ENCODE measurements at places on chromosomes 6 and 20.

GRCh38 chr20:15111654-15112053 is 774.2 kb upstream of the FLRT3 start:
- DNase-seq = no peak

- DNase-seq = no peak
Measured at GRCh38 chr6:32460528-32460927, 20.8 kb downstream of the HLA-DRA start.

DNA sequence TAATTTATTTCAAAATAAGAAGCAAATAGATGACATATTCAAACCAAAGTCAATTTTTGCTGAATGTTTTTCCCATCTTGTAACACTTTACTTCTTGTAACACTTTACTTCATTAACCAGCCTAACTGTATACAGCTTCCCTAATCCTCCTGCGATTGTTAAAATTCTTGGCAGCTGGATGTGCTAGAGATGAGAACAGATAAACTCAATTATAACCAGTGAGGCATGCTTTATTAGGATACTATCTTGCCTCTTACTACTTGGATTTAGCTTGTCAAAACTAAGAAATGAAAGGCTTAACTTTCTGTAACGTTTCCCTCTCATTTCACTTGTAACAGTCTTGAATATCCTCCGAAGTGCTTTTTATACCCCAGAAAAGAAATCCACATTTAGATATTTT is 94.1 kb upstream of the BMP5 start:
- DNase-seq = no peak

GRCh38 chr20:361561-361960 is 14.7 kb downstream of the NRSN2 start:
- DNase-seq = no peak

DNA sequence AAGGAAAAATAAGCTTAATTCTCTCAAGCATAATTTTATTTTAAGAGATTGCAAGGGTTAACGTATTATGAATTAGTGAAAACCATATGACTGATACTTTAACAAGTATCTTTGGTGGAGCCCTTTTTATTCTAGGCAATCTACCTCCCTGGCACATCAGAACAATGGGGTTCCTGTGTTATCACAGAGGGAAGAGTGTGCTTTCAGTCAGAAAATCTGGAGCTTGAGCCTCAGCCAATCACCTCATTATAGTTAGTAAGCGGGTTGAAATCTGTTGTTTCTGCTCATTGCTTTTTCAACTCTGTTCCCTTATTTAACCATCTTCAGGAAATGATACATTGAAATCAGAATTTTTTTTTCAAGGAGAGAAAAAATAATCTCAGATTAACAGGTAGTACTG is 391 bp downstream of the ADGRF1 start:
- no peak for DNase-seq

GRCh38 chr20:32165836-32166545 is 41.6 kb downstream of the PLAGL2 start:
- DNase-seq = no peak

GRCh38 chr20:48904566-48905296 is 16.8 kb upstream of the ARFGEF2 start:
- peak; percentile 48 for DNase-seq

- no peak for DNase-seq
Measured at GRCh38 chr20:11001764-11002540, 328.2 kb upstream of the JAG1 start.

- no peak for DNase-seq
Measured at GRCh38 chr20:63101781-63102720, 95.3 kb upstream of the BHLHE23 start.

DNA sequence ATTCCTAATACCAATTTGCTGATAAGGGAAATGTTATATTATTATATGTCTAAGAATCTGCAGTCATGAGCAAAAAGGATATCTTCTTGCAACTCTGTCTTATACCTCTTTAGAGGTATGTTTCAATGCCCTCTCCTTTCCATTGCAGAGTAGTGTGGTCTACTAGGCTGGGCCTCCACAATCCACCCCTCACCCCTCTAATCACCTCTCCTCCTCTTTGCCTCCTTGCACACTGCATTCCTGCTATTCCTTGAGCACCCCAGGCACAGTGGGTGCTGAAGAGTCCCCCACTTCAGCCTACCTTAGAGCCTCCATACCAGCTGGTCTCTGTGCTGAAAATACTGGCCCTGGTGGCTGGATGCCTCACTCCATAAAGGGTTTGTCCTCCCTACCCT is 26.9 kb downstream of the ARMC2 start:
- no peak for DNase-seq

GRCh38 chr6:3053231-3053508 is 15.1 kb upstream of the RIPK1 start:
- no peak for DNase-seq

- DNase-seq = no peak
Measured at GRCh38 chr6:90121982-90122381, 174.7 kb downstream of the BACH2 start.

GRCh38 chr6:122654012-122654411 is 43.8 kb downstream of the PKIB start:
- no peak for DNase-seq

DNA sequence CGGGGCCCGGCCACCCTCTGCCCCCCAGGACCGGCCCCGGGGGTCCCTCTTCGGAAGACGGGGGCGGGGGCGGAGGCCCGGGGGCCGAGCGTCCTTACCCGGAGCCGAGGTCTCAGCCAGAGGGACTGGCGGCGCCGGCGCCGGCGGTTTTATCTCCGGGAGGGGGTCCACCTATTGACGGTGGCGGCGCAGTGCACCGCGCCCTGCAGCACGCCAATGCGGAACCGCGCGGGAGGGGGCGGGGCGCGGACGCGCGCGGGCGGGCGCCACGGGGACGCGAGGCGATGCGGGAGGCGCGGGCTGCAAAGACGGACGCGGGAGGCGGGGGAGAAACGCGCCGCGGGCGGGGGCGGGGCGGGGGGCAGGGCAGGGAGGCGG is at the start of gene EEF1A2:
Gene EEF1A2 (minus strand): TSS at position 124 of the 378 bp plus-strand sequence. CDS start 1,320 bp downstream, outside the sequence.
- no peak for DNase-seq

- no peak for DNase-seq
Measured at GRCh38 chr6:113010196-113010989, 663.3 kb downstream of the RFPL4B start.

DNA sequence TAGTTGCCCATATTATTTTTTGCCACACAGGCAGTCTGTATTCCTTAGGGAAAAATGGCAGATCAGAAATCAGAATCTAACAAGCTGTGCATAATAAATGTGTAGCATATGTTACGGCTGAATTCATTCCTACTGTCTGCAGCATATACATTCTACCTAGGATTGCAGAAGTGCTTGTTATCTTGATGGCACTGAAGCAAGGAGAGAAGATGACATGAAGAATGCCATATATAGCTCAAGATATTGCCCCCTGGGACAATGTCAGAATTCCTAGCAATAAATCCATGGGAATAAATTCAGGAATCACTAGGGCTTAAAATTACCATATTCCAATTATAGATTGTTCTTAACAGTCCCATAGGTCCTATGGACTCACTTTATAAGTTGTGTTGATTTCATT is 293.0 kb upstream of the CNR1 start:
- DNase-seq = no peak

DNA sequence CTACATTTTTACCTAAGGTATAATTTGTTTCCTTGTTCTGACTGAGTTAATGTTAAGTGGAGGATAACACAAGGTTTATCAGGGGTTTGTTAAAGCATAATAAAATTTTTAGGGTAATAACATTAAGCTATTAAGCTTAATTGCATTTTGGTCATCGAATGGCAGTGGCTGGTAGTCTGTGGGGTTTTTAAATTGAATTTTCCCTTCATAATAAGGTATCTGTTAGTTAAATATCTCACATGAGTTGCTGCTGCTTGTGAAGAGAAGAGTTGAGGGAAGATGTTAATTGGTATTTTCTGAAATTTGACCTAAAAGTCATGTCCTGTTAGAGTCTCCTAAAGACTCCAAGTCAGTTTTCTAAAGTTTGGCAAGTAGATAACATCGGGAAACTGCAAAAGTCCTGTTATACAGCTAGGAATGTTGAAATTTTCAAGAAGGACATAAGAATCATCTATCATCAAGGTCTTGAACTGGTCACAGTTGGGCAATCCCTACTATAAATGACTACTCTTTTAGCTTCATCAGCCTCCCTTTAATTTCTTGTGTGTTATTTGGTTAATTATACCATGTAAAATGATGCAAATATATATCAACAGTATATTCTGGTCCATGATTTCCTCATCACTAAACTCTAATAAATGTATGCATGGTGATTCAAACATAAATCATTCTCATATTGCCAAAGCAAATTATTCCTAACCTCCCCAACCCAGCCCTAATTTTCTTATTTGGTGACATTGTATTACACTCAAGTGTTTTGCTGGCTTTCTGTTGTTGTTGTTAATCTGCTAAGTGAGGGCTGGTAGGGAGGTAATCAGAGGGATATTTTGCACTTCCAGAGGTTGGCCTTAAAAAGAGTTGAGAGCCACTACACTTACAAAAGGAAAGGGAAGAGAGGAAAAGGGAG is 64.0 kb downstream of the MAP3K5 start:
- DNase-seq = no peak

DNA sequence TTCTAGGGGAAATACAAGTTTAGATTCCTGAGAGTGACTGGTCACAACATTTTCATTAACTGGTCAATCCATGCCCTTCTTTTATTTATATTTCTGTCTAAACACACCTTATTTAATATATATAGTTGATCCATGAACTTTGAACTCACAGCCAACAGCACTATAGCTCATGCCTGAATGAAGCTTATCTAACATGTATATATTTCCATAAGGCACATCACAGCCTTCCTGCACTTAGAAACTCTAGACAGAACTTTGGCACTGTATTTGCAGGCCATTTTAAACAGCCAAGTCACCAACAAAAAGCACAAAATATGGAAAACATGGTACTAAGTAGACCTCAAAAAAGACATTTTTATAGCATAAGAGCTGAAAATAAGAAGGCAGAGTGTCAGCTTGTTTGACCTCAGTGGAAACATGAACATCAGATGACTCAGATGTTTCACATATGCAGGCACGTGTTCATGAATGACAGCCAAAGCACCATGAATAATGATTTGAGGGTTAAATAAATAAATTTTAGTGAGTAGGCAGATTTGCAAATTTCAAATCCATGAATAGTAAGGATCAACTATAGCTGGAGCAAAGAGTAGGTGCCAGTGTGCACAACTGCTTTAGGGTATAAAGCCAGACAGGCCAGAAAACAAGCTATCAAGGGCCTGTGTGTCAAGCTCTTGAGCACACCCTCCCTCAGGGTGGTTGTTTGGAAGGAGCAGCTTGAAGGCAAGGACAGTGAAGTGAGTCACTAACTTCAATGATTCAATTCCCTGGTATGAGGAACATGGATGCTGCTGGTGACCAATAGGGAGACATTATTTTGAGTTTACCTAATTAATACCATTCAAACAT is 88.9 kb upstream of the NT5E start:
- no peak for DNase-seq

DNA sequence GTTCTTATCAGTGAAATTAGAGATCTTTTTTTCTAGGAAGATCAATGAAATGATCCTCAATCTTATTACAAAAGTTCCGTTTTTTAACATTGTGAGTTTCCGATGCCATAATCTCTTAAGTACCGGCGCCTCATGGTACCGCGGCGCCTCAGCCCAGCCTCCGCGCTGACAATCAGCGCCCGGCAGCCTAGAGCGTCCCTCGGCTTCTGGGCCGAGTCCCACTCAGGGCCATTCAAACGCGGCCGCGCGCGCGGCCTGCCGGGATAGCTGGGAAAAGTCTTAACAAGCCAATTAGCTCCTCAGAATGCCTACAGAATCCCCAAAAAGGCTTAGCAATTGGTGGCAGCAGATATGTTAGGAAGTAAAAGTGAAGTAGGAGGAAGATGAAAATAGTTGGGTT is 204.8 kb downstream of the ADGB start:
- DNase-seq = no peak

GRCh38 chr6:20180935-20181334 is 31.3 kb downstream of the MBOAT1 start:
- peak; percentile 21 for DNase-seq

- DNase-seq = no peak
Measured at GRCh38 chr6:111417181-111417585, 65.8 kb downstream of the REV3L start.

DNA sequence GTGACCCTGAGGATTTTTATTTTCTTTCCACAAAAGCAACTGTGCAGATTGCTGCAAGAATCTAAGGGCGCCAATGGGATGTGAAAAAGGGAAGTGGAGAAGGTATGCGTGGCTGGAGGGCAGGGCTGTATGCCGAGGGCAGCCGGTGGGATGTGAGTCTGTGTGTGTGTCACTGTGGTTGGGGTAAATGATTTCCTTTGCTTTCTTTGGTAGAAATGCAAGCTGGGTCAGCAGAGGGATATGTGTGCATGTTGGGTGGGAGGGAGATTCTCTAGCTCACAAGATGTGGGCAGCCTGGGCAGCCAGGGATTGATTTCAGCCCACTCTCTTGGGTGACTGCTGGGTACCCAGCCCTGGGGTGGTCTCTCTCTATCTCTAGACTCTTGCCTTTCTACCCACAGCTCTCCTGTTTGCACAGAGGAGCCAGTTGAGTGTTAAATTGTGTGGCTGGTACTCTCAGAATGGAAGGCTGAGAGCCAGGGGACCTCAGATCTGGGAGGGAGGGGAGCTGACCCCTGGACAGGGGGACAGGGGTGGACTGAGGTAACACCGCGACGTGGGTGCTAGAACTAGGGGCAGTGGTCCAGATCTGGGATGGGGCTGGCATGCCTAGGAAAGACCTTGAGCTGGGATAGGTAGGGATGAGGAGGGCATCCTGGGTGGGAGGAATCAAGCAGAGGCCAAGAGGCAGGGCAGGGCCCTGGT is 136.8 kb upstream of the RNF24 start:
- peak; percentile 80 for DNase-seq

- DNase-seq = no peak
Measured at GRCh38 chr6:88871498-88871897, 91.9 kb downstream of the RNGTT start.

DNA sequence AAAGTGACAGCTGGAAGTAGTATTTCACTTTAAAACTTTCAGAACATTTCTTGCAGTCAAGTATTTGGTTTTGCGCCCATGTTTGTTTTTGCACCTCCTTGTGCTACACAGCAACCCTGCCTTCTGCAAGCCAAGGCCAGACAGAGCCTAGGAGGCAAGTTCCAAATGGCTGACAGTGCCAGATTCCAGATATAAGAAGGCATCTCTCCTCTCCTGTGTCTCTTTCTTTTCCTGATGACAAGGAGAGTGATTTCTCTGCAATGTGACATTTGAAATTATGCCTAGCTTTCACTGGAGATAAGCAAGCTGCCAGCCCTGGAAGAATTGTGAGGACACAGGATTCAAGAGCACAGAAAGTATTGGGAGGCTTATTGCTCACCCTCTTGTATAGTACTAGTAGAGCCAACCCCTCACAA is 149.1 kb upstream of the TENT5A start:
- no peak for DNase-seq

DNA sequence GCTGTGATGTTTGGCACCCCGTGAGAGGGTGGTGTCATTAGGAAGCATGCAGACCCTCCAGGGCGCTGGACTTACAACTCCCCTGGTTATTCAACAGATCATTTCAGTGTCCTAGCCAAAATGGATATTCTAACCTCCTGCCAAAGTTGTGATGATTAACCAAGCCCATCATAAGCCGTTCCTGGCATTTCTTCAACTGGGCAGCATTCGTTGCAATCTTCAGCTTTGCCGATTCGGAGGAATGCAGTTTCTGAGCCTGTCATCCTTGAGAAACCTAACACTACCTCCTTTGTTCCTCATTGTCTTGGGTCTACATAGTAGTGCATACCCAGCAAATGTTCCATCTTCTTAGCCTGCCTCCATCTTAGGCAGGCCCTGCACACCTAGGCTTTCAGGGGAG is 79.2 kb upstream of the MAP3K4 start:
- no peak for DNase-seq

GRCh38 chr20:46063652-46064054 is 26.1 kb downstream of the NCOA5 start:
- DNase-seq = no peak
